Cortex of kidney (tissue), 1 donor: ENCODE measurements at places on chromosomes 1 and 21.

DNA sequence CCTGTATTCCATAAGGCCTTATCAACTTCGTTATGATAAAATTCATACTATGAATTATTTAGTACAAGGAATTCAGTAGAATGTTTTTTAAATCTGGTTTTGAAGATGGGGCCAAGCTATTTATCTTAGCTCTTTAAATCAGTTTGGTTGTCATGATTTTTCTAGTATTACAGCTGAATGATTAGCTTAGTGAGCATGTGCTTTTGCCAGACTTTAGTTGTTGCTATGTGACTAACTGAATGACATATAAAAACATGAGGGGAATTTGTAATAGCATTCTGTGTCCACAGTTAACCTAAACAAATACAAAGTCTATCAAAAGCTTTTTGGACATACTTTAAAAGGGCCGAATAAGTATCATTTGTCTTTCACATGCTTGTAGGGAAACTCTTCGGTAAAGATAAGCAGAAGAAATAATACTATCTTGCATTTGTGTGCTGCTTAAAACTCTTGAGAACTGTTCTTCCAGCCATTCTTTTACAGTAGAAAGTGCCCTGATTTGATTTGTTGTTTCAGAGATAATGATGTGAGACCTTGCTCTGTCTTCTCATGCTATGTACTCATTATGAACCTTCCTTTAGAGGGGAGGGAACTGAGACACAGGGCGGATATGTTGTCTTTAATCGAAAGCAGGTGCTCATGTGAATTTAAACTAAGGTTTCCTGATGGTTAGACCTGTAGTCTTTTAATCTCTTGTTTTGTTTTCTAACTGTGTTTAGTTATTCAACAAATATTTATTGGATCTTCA, 18.8 kb downstream of the NEK7 start:
- DNase-seq: no peak

DNA sequence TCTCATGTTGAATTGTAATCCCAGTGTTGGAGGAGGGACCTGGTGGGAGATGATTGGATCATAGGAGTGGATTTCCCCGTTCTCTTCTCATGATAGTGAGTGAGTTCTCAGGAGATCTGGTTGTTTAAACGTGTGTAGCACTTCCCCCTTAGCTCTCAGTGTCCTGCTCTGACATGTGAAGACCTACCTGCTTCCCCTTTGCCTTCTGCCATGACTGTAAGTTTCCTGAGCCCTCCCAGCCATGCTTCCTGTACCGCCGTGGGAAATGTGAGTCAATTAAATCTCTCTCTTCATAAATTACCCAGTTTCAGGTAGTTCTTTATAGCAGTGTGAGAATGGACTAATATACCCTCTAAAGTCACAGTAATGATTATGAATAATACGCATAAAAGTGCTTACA, 248.4 kb upstream of the LRRC7 start:
- DNase-seq: no peak

DNA sequence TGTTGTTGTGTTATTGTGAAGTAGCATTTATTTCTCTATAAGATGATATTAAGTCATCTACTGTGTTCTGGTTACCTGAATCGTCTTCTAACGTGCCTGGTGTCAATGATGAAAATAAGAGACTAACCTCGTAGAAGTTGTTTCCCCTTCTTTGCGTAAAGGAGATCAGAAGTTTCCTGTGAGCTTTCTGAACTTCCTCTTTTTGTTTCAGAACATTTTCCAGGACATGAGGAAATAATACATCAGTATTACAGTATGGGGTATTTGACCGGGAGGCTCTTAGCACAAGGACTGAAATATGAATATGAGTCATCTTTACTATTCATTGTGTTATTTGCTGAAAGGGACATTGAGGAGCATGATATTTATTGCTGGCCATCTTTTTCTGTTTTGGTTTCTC, 1.3 kb downstream of the ST6GALNAC3 start:
- no peak for DNase-seq

DNA sequence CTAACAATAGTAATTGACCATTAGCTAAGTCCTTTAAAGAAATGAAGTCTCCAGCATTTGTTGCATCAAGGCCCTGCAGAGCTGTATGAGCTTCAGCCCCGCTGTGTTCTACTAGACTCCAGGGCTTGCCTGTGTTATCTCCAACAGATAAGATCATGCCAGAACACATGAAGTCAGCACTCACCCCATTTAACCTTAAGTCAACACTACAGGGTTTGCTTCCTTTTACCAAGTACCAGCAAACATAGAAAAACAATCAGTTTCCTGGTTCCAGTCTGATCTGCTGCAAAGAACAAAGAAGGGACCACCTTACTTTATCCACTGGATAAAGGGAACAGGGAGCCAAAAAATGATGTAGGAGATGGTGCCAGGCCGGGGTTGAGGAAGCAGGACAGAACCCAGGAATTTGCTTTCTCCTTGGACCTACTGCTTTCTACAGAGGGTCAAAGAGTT, 41.3 kb upstream of the ENAH start:
- no peak for DNase-seq

DNA sequence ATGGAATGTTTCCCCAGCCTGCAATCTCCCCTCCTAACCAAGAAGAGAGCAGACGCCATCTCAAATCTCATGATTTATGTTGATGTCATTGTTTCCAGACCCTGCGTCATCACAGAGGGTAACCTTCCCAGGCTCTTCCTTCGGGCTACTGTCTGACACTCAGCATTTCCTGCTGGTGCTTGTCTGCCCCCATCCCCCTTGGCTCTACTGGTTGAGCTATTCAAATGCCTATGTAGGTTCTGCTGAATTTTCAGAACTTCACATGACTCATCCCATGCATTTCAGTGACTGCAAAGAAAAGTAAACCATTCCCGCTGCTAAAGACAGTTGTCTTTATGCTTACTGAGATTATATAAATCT, 24.8 kb upstream of the ITPKB start:
- DNase-seq: no peak

- no peak for DNase-seq
Observed at GRCh38 chr1:210231846-210232510, 618 bp upstream of the SERTAD4 start.

GRCh38 chr21:16993416-16994038, 519.3 kb upstream of the CXADR start:
- no peak for DNase-seq

DNA sequence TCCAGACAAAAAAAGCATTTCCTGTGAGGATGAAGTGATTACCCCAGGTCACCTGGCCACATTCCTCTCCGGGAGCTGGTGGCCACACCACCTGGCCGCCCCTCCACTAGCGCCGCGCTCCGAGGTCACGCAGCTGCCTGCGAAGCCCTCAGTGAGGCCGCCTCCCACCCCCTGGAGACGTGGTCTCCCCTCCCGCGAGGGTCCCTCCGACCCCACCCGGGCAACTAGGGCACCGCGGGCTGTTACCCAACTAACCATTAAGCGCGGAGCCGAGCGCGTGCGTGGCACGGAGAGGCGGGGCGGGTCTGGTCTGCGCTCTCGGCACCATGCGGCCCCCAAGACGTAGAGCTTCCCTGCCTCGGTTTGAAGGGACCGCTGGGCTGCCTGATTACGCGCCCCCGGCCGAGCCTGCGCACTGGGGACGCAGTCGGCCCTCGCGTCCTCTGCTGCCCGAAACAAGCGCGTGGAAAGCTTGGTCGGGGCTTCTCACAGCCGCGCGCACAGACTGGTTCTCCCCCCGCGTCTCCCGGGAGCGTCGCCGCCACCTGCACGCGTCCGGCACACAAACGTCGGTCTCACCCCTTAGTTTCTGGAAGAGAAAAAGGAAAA, 106.5 kb downstream of the SLC16A1 start:
- no peak for DNase-seq

DNA sequence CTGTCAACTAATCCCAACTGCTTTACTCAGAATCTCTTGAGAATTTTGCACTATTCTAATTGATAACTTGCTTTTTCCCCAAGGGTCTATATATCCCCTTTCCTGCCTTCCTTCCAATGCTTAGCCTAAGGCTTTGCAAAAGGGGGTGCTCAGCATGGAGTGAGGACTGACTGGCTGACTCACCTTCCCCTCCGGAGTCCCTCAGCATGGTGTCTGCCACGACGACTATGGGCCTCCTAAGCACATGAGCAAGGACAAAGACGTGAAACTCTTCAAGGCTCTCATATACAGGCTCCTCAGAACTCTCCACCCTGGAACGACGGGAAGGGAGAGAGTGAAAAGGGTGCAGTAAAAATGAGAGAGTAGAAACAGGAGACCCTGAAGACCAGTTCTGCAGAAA, 13.2 kb upstream of the MTMR11 start:
- no peak for DNase-seq

- DNase-seq: no peak
Observed at GRCh38 chr1:84971957-84972356, 25.0 kb downstream of the MCOLN2 start.

- DNase-seq: no peak
Observed at GRCh38 chr21:29179503-29179902, 49.1 kb downstream of the MAP3K7CL start.

GRCh38 chr1:227489572-227489971, 73.8 kb upstream of the ZNF678 start:
- DNase-seq: no peak
